T-helper 2 cell (primary cell): ENCODE measurements at places on chromosomes 12 and 14.

DNA sequence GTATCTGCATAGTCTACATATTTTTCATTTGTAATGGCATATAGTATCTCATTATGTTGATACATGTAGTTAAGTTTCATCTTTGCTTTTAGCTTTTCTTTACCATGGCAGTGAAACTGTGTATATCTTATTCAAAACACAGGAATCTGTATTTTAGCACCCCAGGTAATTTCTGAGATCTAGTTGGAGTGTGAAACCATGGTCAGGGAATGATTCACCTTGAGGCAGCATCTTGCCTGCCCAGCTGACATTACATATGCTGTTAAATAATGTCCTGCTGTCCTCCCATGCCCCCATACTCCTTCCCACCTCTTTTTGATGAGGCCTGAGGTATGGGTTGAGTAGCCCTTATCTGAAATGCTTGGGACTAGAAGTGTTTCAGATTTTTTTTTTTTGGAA lies 125.4 kb upstream of the ATF1 start:
- no peak for DNase-seq

- DNase-seq = no peak
These were observed 325.2 kb upstream of the DIO2 start for GRCh38 chr14:80536456-80536855.

DNA sequence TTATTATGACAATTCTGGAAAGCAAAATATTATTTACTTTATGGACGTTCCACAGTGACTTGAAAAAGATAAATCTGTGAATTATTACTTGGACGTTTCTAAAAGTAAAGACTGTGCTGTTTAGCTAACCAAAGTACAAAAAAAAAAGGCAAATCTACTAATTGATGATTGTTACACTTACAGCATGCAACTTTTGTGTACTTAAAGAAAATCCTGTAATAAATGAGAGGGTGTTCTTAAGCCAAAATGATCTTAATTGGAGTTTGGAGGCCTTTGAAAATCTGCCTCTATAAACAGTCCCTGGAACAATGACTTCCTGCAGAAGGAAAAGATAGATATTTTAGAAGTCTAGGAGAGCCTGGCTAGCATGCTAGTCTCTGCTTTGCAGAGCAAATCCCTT lies 434.0 kb upstream of the SYT1 start:
- no peak for DNase-seq

DNA sequence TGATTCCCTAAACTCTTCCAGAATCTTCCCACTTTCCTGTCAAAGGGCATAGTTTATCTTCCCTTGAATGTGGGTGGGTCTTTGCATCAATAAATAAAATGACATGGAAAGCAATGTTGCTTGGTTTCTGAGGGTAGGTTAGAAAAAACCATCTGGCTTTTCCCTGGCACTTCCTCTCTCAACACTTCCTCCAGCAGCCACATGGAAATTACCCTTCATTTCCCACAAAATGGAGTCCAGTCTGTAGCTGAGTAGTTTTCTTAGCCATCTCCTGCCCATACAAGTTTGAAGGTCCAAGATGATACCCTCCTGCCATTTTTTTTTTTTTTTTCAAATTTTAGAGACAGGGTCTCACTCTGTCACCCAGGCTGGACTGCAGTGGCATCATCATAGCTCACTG lies 11.1 kb upstream of the NDUFA12 start:
- no peak for DNase-seq

GRCh38 chr12:19894050-19894449 lies 454.8 kb downstream of the AEBP2 start:
- peak; percentile 83 for DNase-seq

DNA sequence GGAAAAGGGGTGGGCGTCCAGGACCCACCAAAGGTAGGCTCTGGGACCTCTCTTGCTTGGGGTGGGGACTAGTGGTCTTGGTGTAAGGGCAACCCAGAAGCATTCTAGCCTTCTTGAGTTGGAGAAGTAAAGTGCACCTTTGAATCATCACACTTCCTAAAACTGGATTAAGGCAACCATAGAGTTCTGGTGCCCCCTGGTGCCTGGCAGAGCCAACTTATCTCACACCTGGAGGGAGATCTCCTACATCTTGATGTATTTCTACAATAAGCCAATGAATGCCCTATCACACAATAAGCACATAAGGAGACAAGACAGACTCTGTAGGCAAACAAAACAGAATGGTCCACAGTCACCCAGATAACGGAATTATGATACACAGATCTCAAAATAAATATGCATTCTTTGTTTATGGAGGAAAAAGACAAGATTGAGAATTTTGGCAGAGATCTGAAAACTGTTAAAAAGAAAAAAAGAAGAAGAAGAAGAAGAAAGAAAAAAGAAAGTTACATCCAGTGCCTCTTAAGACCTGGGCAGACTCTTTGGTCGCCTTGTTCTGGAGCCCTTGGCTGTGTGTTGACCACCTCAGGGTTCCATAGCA lies 95.9 kb upstream of the PPP2R5C start:
- DNase-seq = no peak

- no peak for DNase-seq
These were observed 36.8 kb downstream of the GALNT9 start for GRCh38 chr12:132292328-132293319.
